ENCODE measurements at places on chromosomes 13 and 19.

DNA sequence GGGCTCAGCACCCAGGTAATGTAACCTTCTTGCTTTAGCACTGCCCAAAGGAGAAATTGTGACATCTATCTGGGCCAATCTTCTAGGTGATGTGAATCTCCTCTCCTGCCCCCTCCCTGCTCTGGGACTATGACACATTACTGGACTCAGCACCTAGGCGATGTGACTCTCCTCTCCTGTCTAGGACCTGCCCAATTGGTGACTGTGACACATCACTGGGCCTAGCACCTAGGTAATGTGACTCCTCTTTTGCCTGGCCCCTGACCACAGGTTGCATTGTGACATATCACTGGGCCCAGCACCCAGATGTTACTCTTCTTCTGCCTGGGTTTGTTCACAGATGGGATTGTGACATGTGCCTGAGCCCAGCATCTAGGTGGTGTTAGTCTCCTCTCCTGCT lies 45.0 kb downstream of the ZNF85 start:
- no peak for DNase-seq

DNA sequence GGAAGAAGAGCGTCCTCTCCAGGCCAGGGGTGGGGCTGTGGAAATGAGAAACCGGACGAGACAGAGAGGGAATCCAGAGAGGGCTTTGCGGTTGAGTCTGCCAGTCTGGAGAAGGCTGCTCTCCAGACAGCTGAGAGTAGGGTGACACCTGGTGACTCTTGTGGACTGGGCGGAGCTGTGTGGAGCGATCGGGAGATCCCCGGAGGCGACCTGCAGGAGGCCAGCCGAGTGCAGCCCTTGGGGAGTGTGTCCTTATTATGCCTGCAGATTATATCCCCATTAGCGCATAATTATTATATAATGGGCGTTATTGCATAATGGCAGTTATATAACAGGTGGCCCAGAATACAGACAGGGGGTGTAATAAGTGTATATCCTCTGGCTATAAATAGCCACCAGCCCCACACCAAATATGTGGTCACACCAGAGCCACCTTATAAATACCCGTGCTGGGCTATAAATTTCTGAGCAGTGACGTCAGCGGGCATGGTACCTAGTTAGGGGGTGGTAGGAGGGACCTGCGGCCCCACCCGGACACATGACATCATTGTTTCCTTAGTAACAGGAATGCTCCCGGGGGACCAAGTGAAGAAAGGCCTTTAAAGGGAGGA lies 41.2 kb downstream of the NFIX start:
- no peak for DNase-seq

- no peak for DNase-seq
Observed at GRCh38 chr19:13054626-13055212, 47.9 kb downstream of the LYL1 start.

- DNase-seq = no peak
Observed at GRCh38 chr19:18153556-18154134, 682 bp downstream of the PIK3R2 start.

DNA sequence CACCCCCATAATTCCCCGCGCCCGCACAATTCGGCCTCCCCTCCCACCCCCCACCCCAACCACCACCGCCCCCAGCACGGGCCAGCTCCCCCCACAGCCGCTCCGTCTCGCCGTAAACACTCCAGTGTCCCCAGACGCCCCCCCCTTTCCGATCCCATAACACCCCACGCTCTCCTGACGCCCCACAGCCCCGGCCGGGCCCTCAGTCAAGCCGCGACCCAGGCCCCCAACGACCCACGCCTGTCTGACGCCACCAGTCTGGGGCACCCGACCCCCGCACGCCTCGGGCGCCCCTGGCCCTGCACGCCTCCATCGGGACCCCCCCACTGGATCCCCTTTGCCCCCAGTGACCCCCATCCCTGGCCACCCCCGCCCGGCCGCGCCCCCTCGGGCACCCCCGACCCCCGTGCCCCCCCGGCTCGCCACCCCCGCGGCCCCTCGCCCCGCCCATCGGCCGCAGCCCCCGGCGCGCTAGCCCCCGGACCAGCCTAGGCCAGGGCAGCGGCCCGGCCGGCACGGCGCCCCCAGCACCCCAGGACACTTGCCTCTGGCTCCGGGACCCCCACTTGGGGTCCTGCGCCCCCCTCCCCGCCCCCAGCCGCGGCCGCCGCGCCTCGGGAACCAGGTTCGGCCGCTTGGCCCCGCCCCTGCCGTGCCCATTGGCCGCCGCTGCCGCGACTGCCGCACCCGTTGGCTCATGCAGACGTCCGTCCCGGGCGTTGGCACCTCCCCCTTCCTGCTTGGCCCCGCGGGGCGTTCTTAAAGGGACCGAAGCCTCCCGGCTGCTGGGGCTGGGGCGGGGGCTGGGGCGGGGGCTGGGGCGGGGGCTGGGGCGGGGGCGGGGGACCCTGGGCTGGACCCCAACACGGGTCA lies at the start of gene FKBP8:
TSS of gene FKBP8 (minus strand) at position 633 of the 873 bp plus-strand sequence. CDS start 1,603 bp downstream, outside the sequence.
- DNase-seq = peak; percentile 87

GRCh38 chr13:112253631-112254030 lies 122.5 kb upstream of the SPACA7 start:
- DNase-seq = no peak

DNA sequence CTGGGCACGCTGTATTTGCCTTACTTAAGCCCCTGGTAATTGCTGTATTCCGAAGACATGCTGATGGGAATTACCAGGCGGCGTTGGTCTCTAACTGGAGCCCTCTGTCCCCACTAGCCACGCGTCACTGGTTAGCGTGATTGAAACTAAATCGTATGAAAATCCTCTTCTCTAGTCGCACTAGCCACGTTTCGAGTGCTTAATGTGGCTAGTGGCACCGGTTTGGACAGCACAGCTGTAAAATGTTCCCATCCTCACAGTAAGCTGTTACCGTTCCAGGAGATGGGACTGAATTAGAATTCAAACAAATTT lies 676 bp downstream of the BRCA2 start:
- no peak for DNase-seq

DNA sequence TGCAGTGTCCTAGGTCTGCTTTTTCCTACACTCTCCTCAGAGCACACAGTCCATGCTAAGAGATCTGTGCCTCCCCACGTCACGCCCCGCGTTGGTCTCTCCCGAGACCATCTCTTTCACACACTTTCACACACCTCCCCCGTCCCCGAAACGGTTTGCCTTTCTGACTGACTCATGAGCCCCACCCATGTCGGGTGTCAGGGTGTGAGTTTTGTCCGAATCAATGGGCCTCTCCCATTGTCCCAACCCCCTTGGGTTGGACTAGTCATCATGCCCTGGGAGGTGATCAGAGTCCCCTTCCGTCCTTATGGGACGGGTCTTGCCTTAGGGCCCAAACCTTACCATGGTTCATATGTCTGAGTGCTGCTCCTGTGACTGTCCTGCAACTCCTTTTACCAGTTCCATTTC lies 214.0 kb upstream of the HTR2A start:
- DNase-seq = no peak

DNA sequence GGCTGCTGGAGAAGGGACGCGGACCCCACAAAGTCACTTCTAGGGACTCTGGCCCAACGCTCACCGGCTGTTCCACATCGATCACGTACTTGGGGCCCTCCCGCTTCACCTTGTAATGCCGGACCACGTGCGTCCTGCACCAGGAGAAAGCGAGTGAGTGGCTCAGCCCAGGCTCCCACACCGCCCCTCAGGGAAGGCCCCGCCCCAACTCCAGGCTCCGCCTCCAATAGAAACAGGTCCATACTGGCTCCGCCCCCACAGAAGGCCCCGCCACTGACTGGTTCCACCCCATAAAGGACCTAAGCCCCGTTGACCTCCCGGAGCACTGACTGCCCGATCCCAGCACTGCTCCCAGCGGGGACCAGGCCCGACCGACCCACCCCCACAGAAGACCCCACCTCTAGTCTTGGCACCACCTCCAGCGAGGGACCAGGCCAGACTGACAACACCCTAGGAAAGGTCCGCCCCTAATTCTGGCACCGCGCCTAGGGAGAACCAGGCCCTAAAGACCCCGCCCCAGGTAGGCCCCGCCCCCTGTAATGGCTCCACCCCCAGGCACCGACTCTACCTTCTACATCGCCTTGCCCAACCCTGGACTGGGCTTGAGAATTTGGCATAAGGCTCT lies 11.3 kb downstream of the STAP2 start:
- peak; percentile 54 for DNase-seq

- no peak for DNase-seq
Observed at GRCh38 chr19:18013210-18014111, 5.5 kb downstream of the ARRDC2 start.

DNA sequence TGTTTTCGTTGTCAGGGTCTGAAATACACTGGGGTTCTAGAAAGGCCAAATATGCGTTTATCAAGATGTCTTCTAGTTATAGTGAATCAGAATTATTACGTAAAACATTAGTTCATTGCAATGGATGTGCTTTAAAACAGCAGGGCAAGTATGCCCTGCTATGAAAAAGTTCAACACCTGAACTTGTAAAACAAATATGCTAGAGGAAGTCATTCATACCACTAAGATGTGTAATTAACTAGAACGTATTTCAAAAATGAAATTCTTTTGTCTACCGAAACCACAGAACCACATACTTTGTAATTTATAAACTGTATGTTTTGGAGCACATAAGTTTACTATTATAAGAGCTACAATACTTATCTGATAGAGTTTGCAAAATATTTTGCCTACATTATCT lies 266.2 kb downstream of the KCTD12 start:
- DNase-seq = no peak

- DNase-seq = no peak
Observed at GRCh38 chr13:47798906-47799305, 202.2 kb downstream of the SUCLA2 start.

- no peak for DNase-seq
Observed at GRCh38 chr19:42150364-42150763, 18.1 kb upstream of the POU2F2 start.

GRCh38 chr19:36488846-36489117 lies 579 bp downstream of the ZNF566 start:
- peak; percentile 35 for DNase-seq

DNA sequence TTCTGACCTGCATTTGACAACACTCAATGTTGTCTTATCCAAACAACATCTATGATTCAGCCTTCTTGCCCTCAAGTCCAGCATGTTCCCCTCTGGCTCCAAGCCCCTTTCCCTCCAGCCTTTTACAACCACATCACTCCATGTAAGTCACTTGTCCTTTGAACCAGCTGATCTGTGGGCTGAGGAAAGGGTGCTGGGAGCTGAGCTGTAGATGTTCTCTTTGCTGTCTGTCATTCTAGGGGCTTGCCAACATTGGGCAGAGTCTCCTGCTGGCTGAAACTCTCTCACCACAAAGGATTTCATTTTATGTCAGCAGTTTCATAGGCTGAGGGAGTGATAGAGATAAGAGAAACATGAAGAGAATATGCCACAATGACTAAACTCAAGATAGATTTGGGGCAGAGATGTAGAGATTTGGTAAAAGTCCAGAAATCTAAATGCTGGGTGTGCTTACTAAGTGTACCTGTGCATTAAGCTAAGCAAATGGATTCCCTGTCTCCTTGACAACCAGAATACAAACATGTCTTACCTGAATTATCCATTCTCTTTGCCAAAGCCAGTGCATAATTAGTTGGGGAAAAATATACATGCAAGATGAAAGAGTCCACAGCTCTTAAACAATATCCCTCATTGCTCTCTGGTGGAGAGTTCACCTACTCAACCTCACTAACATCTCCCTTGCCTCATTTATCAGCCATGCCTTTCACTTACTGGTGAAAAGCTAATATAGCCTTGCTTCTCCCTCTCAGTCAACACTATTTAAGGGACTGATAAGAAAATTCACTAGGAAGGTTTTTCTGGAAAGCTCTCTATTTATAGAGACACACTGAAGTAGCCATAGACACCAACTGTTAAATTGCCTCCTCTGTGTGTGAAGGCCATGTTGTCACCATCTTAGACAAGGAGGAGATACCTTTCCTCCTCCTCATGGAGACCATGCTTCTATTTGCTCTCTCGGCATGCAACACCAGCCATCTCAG lies 175.5 kb upstream of the SERP2 start:
- DNase-seq = no peak

GRCh38 chr13:113157206-113157928 lies 1.1 kb upstream of the PROZ start:
- DNase-seq = no peak

GRCh38 chr13:48585456-48585840 lies 52.6 kb upstream of the RCBTB2 start:
- DNase-seq = no peak

- no peak for DNase-seq
Observed at GRCh38 chr19:42092350-42092749, 16.4 kb downstream of the ZNF574 start.

- DNase-seq = no peak
Observed at GRCh38 chr13:25170554-25171111, 1.5 kb downstream of the AMER2 start.

DNA sequence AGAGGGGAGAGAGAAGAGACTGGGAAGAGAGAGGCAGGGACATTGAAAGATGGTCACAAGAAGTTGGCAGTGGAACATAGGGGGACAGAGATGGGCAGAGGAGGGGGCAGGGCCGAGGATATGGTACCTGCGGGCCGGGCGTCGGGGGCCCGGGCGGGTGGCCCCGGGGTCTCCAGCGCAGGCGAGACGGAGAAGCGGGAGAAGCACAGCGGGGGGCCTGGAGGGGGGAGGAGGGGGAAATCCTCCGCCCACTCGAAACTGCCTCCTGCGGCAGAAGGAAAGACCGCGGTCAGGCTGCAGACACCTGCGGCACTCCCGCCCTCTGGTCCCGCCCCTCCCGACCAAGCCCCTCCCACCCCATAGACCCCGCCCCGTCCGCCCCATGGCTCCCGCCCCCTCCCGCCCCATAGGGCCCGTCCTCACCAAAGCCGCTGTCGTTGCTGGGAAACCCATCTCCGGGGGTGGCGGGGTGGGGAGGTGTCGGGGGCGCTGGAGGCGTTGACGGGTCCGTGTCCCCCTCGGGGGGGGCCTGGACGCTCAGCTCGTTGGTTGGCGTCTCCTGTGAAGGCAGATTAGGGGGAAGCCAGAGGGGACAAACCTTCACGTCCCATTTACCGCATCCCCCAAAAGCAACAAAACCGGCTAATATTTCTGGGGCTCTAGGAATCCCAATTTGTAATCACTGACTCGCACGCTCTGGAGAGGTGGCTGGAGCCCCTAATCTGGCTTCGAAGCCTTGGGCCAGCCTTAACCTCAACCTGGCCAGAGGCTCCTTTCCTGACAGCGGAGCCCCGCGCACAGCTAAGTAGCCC lies 20.4 kb downstream of the LMTK3 start:
- DNase-seq = peak; percentile 43

DNA sequence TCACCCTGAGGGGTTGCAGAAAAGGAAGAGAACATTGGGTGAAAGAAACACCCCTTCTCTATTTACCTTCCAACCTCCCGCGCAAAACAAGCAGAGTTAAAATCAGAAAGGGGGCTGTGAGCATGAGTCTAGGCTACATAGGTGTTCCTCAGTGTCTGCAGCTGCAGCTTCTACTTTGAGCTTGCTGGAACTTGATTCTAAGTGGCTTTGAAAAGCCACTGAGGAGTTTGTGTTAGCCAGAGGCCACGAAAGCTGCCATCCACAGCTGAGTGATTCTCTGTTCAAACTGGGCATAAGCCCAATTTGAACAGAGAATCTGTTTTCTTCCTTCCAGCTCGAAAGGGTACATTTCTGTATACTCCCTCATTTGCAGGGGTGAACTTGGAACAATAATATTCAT lies 343.9 kb downstream of the PCDH9 start:
- DNase-seq = no peak
